ENCODE measurements at places on chromosomes 16 and 17. TPM values are rescaled to one million over a fixed set of nuclear protein-coding genes. Genes with fewer than 3 reads are reported as not detected.

DNA sequence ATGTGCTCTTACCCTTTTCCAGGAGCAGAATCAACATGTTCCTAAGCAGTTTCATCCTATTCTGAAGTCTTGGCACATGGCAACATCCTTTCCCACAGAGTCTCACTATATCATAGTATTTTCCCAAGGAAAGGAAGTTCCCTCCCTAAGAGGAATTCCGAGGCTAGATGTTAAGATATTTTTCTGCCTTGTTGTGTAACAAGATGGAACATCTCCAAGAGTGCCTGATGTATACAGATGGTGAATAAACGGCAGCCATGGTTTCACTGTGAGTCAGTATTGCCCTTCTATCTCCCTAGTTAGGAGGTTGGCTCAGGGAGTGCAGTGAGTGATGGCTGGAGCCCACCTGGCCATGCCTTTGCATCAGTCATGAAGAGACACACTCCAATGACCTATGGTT, 48.2 kb downstream of the SPACA3 start:
- no peak for DNase-seq

DNA sequence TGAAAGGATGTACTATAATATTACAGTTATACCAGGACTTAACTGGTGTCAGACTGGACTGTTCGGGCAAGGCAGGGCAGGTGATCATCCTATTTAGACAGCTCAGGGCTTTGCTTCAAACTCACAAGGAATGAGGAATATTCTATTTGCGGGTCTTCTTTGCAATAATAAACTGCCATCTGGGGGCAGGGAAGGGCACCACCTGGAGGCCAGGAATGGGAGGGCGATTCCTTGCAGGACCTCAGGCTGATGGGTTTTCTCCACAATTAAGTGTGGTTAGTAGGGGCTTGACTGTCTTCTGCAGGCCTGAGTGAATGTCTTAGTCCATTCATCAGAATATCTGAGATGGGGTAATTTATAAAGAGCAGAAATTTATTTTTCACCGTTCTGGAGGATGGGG, 424.1 kb downstream of the CA10 start:
- DNase-seq, result no peak

DNA sequence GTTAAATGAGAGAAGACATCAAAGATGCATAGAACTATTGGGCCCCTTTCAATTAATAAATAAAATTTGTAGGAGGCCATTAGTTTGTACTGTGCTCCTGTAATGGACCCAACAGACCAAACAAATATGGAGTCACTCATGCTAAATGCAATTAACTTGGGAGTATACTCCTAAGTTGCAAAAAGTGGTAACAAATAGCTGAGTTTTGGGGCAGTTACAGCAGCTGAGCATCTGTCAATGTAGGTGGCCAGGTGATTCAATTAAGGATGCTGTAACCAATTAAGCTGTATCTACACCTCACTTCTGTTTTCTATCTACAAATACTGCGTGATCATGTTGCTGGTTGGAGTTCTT, 34.9 kb downstream of the WNT9B start:
- no peak for DNase-seq

DNA sequence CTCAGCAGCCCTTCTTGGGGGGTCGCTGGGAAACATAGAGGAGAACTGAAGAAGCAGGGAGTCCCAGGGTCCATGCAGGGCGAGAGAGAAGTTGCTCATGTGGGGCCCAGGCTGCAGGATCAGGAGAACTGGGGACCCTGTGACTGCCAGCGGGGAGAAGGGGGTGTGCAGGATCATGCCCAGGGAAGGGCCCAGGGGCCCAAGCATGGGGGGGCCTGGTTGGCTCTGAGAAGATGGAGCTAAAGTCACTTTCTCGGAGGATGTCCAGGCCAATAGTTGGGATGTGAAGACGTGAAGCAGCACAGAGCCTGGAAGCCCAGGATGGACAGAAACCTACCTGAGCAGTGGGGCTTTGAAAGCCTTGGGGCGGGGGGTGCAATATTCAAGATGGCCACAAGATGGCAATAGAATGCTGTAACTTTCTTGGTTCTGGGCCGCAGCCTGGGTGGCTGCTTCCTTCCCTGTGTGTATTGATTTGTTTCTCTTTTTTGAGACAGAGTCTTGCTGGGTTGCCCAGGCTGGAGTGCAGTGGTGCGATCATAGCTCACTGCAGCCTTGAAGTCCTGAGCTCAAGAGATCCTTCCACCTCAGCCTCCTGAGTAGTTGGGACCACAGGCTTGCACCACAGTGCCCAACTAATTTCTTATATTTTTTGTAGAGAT, 3.4 kb downstream of the STH start:
- peak; percentile 61 for DNase-seq

The LGALS9B gene
- total RNA-seq, result not detected
